ENCODE measurements at places on chromosomes 5 and 9. TPM values are rescaled to one million over a fixed set of nuclear protein-coding genes. Genes with fewer than 3 reads are reported as not detected.

- DNase-seq = no peak
Observed at GRCh38 chr9:127525401-127526188, 74.3 kb downstream of the LRSAM1 start.

DNA sequence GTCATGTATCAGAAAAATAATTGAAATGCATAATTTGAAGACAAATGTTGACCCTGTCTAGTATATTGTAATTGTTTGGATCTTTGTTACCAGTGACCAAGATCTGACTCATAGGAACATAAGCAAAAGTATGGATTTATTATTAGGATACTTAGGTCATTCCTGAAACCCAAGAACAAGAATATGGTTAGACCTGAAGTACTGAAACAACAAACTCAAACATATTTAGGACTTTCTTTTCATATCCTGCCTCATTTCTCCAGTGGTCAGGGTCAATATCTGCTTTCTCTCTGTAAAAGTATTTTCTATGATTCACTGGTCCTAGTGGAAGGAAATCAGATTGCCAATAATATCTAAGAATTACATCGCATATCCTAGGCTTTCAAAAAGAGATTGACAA lies 1937.1 kb upstream of the WWC1 start:
- DNase-seq = peak; percentile 10

The PDCD1LG2 gene
- 8.8 TPM for total RNA-seq

The FOXD4L3 gene
- not detected for total RNA-seq

The GDA gene
- total RNA-seq = not detected

The MCCC2 gene
- total RNA-seq = 30.2 TPM

The GDF9 gene
- total RNA-seq = 0.34 TPM

- no peak for DNase-seq
Observed at GRCh38 chr9:123739387-123739786, 190.5 kb downstream of the DENND1A start.

DNA sequence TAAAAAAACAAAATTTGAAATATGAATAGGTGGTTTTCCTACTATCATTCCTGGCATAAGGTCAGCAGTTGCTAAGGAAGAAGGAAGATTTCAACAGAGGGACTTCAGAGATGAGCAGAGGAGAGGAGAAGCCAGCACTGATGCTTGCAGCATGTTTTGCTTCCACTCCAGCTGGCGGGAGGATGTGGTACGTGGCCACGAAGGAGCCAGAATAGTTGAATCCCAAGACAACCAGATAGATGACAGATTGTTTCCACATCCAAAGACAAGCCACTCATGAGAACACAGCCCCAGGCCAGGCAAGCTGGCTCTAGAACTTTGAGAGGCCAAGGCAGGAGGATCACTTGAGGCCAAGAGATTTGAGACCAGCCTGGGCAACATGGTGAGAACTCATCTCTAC lies 15.1 kb downstream of the TIMD4 start:
- no peak for DNase-seq

DNA sequence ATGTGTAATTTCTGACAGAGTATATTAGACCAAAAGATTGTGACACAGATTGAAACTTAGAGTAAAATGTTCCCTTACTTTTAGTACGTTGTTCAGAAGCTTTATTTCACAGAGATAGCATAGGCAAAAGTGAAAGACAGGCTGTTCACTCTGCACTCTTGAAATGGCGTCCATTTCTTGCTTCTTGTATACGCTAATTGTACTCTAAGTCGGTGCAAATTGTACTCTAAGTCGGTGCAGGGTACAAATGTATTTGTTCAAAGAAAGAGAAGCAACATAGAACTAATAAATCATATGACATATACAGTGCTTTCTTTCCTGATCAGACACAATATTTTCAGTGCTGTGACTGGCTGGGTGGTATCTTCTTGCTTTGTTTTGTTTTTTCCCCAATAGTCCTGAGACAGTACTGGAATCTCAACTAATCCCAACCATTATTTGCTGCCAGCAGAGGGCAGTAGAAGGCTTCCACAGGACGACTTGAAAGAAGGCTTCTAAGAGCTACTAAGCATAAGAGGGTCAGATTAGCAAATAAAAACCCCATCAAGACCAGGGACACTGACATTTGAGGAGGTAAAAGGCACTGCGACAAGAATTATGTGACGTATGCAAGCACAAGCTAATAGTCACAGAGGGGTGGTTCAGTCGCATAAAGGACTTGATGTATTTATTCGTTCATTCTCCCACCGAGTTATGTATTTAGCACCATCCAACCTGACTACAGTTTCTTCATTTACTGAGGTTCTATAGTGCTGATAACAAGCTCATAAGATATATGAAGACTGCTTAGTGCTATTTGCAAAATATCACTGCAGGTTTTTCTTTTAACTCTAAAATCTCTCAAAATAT lies 831.8 kb downstream of the TAF11L14 start:
- peak; percentile 16 for DNase-seq

The LRRC19 gene
- total RNA-seq = not detected

GRCh38 chr9:113564498-113565237 lies 101.1 kb downstream of the RGS3 start:
- DNase-seq = peak; percentile 59

GRCh38 chr5:52804387-52804791 lies 16.7 kb downstream of the ITGA1 start:
- DNase-seq = no peak

The CD14 gene
- total RNA-seq = 0.34 TPM

DNA sequence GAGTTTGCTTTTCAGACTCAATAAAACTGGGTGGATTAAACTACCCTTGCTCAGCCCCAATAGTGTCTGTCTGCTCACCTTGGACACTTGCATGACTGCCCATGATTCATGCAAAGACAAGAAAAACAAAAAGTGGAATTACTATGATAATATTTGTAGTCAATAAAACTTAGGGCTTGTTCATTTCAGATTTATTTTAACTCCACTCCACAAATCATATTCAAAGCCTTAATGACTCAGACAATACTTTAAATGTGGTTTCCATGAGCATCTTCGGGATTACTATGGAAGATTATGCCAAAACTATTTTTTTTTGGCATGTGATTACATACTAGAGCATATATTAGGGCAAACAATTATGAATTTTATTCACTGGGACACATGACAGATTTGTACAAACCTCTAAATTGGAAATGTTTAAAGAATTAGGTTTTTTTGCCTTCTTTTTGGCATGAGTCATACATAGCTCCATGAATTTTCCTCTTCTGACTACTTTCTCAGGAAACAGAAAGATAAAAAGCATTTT lies 468.9 kb downstream of the ACTL7B start:
- peak; percentile 85 for DNase-seq

DNA sequence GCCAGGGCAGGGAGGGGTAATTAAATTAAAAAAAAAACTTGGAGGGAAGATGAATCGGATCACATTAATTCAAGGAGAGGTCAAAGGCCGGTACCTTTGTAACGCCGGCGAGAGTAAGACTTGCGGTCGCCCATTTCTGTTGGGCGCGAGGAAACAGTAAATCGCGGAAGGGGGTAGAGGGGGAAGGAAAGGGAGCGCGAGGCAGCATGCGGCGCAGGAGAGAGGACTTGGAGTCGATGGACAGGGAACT lies 324 bp upstream of the RGMB start:
- DNase-seq = no peak

The TEK gene
- total RNA-seq = 2.3 TPM

The PCDHAC2 gene
- 6.9 TPM for total RNA-seq

DNA sequence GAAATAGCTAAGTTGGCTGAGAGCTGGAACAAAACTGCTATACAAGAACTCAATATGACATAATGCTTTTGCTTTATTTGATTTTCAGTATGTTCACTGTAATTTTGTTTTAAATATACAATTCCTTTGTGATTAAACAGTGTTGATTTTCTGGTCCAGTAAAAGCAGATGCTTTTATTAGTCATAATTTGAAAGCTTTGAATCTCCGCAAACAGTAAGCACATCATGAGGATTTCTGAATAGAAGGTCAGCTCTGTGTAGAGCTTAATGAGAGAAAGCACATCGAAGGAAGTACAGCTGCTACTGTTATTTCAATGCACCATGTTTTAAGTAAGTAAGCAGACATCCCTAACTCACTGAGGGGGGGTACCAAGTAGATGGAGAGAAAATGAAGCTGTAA lies 701.3 kb upstream of the ACO1 start:
- no peak for DNase-seq

The PIP5K1B gene
- total RNA-seq = 1.3 TPM

DNA sequence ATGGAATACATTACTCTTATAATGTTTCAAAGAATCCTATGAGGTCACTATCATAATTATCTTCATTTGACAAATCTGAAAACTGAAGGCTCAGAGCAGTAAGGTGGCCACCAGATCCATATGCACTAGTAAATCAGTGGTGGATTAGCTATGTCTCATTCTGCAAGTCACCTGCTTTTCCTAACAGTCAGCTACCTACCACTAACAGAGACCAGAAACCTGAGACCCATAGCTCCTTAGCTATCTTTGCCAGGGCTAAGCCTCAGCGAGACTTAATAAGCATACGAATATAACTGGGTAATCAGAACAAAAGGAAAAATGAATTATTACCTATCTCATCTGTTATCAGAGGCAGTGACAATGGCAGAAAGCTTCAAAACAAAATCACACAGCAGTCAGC lies 118.7 kb downstream of the AUH start:
- no peak for DNase-seq

DNA sequence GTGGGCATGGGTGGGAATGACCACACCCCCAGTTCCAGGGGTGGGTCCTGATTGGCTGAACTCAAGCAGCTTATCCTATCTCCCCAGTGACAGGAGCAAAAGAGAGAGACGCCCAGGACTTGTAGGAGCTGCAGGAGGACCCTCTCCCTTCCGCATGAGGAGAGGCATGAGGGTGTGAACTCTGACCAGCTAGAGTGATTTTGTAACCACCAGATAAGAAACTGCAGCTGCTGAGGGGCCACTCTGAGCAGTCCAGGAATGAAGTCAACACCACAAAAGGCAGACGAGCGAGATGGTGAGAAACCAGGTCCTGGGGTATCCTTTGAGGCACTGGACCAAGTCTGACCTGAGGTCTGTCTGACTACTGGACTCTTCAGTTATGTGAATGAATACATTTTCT lies 521.9 kb downstream of the BNC2 start:
- peak; percentile 76 for DNase-seq

The PHF24 gene
- 0.16 TPM for total RNA-seq

- DNase-seq = no peak
Observed at GRCh38 chr5:115433918-115434317, 110.7 kb downstream of the FEM1C start.

DNA sequence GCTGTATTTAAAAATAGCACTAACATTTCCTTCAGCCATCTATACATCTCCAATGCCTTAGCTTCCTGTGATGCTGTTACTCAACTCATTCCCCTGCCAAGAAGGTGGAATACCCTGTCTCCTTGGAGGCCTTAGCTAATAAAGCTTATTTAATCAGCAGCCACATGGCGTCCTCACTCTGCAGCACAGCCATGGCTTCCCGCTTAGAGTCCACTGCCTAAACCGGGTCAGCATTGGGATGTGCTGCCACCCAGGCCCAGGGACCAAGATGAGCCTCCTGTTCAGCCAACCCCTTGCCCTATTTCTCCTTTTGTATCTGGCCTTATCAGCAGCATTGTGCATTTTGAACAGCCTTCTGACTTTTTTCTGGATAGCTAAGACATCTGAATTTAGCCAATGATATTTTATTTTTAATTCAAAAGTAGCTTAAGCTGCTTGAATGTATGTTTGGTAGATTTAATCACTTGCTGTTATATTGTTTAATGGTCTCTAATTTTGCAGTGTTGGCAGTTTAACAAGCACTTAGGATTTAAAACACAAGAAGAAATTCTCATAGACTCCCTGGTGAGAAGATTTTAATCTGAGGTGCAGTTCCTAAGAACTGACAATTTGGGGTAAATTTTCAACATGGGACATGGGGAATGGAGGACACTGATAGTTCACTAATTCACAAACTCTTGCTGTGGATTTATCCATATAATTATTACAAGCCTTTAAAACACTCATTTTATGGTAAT lies 113.0 kb downstream of the RPS23 start:
- peak; percentile 73 for DNase-seq

- no peak for DNase-seq
Observed at GRCh38 chr5:125604104-125604503, 819.1 kb upstream of the GRAMD2B start.

GRCh38 chr9:2403701-2404100 lies 217.9 kb upstream of the VLDLR start:
- no peak for DNase-seq

The CDC20B gene
- total RNA-seq = 0.11 TPM

GRCh38 chr5:80192507-80193241 lies 63.2 kb downstream of the SERINC5 start:
- peak; percentile 68 for DNase-seq

DNA sequence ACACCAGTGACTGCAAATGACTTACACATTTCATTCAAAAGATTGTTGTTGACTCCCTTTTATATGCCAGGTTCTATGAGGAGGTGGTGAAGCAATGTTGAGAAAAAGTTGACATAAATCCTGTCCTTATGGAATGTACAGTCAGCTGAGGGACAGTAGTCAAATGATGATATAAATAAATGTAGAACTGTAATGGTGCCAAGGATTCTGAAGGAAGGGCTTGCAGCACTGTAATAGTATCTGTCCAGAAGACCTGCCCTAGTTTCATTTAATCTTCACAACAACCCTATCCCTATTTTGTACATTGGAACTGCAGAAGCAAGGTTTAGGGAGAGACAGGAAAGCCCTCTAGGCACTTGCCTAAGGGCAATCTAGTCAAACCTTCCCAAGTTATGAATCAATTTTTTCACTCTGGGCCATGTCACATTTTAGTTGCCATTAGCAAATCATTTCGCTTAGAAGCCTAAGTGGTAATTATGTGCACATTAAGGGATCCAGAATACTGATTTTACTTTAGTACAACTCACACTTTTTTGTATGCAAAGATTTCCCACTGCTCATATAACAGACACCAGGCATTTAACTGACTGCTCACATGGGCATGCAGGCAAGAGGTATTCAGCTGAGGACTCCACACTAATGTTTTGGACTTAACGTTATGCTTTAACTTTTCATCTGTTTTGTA lies 34.5 kb upstream of the LIFR start:
- DNase-seq = no peak

DNA sequence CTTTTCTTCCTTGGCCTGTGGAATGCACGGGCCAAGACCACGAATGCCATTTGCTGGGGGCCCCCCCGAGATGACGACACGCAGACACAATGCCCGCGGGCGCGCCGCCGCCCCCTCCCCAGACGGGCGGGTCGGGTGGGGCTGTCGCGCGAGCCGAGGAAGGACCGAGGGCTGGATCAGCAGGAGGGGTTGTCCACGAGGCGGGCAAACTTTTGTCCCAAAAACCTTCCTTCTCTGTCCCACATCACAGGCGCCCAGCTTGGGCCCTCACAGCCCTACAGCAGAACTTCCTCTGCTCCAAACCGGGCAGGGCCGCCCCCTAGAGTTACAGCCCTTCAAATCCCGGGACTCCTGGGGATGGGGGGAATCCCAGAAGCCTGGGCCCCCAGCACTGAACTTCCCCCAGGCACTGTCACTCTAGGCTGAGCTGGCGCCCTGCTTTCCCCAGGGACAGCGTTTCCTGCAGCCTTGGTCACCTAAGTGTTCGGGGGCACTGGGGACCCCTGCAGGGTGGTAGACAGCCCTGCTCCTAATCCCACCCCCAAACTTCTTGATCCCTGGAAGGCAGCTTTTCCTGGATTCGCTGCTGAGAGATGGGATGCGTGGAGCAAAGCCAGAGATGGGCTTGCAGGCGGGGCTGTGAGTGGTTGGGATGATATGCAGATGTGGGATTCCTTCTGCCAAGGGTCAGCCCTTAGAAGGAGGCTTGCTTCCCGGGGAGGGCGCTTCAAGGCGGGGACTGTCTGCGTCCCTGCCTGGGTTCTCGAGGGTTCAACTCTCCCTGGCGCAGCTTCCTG lies 980 bp downstream of the COL5A1 start:
- peak; percentile 75 for DNase-seq
